ENCODE measurements at places on chromosomes 12 and 14.

GRCh38 chr12:97936165-97936564, 473.6 kb downstream of the RMST start:
- DNase-seq = no peak

DNA sequence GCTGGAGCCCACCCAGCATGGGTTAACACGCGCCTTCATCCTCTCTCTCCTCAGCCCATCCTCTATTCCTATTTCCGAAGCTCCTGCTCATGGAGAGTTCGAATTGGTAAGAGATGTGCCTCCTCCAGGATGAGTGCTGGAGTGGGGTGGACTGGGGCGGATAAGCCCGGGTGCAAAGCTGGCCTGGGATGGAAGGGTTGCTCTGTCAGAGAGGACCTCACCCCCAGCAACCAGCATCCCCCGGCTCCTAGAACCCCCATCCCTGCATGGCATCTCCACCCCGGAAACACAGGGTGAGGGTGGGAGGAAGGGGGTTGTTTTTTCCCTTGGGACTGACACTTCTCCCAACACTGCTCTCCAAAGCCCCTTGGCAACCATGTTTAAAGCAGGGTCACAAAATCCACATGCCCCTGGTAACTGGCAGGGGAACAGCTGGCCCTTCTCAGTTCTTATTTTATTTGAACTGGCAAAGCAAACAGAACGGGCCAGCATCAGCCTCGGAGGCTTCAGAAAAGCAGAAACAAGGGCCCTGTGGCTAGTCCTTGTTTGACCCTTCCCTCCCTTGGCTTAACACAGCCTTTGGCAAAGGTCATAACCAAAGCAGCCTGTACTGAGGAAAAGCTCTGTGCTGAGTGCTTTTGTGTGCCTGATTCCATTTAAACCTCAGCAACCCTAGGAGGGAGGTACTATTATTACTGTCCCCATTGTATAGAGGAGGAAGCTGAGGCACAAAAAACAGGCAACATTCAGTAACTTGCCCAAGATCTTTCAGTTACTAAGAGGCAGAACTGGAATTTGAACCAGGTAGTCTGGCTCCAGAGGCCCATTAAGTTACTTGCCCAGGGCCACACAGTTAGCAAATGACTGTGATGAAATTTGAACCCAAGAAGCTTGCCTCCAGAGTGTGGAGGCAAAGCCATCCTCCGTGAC, 4.2 kb downstream of the GSTZ1 start:
- DNase-seq = no peak

- peak; percentile 86 for DNase-seq
These were observed 95.1 kb downstream of the CAND1 start for GRCh38 chr12:67364228-67364627.

GRCh38 chr14:73680821-73681220, 33.4 kb downstream of the PNMA1 start:
- DNase-seq = no peak

- DNase-seq = no peak
These were observed 48.9 kb upstream of the PPP1CC start for GRCh38 chr12:110791589-110791988.

GRCh38 chr12:1083889-1084262, 92.9 kb downstream of the ERC1 start:
- DNase-seq = no peak

- DNase-seq = no peak
These were observed 70.0 kb upstream of the CPM start for GRCh38 chr12:69002969-69003368.

Measured in SJSA1 (cell line).